ENCODE measurements at places on chromosomes 12 and 14.

DNA sequence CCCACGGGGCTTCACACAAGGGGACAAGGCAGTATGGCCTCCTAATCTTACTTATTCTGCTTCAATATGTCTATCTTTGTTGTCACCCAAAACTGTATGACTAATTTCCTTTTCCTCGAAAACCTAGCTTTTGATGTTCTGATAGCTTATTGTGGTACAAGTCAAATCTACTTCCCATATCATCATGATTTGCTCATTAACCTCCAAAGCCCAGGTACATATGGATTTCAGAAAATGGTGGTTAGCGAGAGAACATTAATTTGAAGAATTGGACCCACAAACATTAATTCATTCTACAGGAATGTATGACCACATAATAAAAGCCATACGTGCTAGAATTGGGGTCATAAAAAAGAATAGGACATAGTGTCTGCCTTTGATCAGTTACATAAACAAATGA, 412.5 kb downstream of the CCDC91 start:
- DNase-seq, result no peak

DNA sequence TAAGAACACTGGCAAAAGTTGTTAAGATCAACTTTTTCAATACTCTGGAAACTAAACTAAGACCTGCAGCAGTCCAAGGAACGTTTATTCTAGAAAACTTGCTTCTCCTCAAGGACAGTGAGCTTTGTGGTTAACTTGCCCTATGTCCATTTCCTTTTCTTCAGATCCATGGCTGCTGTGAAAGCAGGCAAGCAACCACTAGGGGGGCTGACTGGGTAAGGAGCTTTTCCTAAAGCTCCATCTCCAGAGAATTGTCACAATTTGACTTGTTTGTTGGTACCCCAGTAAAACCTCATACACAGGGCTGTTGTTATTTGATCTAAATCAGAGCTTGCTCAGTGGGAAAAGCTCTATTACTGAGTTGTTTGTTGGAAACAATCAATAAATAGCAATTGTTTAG, 10.1 kb upstream of the RPL10L start:
- DNase-seq, result no peak

- no peak for DNase-seq
These were observed 9.3 kb downstream of the SYNE3 start for GRCh38 chr14:95507174-95507573.

DNA sequence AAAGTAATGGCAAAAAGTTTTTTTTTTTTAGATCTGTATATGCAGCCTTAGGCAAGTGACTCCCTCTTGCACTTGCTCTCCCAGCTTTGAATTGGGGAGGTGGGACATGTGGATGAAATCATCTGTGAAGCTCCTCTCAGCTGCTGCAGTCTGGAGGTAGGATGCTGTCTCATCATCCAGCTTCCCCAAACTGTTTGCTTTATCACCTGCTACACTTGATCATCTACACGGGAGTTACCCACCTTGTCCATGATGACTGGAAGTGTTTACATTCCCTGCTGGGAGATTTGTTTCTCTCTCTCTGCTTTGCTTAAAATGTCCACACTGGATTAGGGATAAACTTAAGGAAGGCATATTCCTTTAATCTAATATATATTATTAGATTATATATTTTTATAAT, 8.5 kb upstream of the FGF23 start:
- DNase-seq, result no peak

DNA sequence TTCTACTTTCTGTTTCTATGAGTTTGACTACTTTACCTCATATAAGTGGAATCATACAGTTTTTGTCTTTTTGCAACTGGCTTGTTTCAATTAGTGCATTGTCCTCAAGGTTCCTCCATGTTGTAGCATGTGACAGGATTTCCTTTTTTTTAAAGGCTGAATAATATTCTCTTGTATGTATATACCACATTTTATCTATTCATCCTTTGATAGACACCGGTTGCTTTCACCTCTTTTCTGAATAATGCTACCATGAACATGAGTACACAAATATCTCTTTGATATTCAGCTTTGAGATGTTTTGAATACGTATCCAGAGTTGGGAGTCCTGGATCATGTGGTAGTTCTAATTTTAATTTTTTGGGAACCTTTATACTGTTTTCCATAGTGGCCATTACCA, 65.4 kb downstream of the SPATS2 start:
- DNase-seq, result no peak

- no peak for DNase-seq
These were observed 179.1 kb upstream of the OTX2 start for GRCh38 chr14:56989359-56989758.

DNA sequence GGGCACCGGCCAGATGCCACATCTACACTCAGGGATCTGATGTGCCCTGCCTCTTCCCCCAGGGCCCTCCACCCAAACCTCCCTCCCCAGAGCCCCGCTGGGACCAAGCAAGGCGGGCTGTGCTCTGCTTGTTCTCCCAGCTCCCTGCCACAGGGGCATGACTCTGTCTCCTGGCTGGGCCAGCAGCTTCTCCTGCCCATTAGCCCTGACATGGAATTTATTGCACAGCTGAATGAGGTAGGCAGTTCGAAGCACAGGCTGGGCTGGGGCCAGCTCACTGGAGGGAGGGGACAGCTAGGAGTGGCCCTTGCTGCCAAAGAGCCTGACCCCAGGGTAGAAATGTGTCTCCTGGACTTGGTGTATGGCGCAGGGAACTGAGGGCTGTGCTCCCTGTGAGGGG, 42.4 kb downstream of the ARL6IP4 start:
- no peak for DNase-seq

DNA sequence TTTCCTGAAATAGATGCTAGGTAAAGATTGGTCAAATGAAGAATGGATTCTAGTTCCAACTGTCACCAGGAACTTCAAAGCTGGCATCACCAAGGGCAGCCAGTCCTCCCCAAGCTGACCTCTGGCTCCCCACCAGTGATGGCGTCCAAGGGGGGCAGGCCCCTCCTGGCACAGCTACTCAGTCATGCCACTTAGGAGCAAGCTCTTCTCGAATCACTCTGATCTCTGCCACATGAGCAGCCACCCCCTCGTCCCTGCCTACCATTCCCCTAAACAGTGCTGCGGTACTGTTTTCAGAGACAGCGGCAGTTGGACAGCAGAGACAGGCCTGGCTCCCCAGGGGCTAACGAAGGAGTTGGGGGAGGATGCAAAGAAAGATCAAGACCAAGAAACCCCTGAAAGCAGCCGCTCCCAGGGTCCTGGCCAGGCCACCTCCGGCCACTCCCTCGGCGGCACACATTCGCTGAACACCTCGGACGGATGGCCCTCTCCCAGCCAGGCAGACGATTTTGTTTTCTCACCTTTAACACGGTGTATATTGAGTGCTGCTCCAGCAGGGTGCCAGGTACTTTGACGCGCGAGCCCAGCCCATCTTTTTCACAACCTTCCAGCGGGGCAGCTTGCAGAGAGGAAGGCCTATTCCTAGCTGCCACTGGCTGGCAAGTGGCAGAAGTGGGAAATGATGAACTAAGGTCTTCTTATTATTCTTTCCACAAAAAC, 47.4 kb downstream of the ARL6IP4 start:
- no peak for DNase-seq

- DNase-seq, result no peak
These were observed 194.1 kb upstream of the RASSF8 start for GRCh38 chr12:25764409-25764808.

- DNase-seq, result no peak
These were observed 57.7 kb downstream of the ARF6 start for GRCh38 chr14:49950275-49951228.

DNA sequence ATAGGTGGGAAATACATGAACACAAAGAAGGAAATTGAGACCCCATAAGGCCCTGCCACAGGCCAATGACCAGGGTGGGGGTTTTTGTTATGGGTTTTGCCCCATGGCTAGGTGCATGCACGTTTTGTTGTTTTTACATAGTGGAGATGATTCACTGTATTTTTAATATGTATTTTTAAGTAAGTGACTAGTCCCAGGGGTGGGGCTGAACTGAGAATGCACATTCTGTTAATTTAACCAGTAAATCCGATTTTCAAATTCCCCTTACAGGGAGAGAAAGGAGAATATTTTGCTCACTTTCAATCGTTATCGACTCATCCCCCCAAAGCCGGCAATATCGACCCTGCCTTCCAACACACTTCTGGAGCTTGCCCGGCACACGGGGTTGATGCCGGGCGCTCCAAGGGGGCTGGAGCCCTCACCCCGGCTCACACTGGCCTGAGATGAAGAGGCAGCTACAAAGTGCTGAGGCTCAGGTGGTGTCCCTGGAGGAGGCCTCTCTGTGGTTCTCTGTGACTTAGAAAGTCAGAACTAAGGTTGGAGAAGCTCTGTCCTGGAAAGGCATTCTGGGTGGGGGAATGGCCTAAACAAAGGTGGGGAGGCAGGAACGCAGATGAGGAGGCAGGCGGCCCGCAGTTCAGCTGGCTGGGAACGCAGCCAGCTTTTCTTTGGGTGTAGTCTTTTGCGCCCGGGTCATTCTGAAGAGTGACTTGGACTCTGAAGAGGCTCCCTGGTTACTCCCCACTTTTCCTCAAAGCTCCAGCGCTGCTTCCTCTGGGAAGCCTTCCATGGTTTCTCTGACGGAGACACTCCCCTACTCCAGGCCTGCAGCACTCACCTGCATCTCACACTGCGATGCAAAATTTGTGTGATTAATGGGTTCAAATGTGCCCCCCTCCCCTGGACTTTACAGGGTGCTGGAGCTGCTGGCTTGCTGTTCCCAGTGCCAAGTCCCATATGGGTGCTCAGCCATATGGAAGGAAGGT, 50.7 kb upstream of the DLK1 start:
- no peak for DNase-seq

DNA sequence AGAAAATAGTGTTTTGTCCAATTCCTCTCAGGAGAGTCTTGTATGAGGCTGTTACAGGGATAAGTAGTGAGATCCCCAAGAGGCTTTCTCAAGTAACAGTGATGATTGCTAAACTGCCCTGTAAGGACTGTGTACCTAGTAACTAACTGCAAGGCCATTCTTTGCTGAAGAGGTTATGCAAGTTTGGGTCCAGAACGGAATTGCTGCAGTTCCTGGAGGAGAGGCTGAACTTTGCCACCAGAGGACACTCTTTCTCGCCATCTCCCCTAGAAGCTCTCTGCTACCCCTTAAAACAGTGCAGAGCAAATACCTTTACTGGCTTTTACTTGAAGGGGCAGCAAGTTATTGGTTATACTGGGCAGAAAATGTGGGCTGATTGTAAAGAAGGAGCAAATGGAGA, 180.0 kb downstream of the RBM19 start:
- DNase-seq, result no peak

- DNase-seq, result no peak
These were observed 205.8 kb downstream of the SPTSSA start for GRCh38 chr14:34256223-34256622.

- no peak for DNase-seq
These were observed 78.1 kb upstream of the PPP2R5C start for GRCh38 chr14:101683365-101683764.

All from natural killer cell treated with Interleukin-12 subunit alpha and Interleukin-12 subunit beta and Interleukin-15 and Interleukin-18, amount 100 ng/mL, for 72 hours (primary cell).